ENCODE measurements at places on chromosomes 2 and 18.

DNA sequence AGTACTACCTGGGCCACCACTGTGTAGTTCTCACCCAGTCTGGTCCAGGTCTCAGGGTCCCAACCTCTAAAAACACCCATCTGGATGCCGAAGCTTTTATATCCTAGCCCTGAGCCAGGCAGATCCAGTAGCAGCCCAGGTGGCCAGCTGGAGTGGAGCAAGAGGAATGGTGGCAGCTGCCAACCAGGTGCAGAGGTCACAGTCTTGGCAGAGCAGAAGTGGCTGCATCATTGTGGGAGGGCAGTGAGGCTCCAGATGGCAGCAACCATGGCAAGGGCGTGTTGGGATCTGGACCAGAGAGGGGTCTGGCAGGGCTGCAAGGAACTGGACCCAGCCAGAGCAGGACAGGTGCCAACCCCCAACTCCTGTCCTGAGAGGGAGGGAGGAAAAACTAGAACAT is 72.2 kb upstream of the AGAP1 start:
- DNase-seq = peak; percentile 71

- no peak for DNase-seq
These were observed 28.8 kb downstream of the TUBB6 start for GRCh38 chr18:12336887-12337286.

DNA sequence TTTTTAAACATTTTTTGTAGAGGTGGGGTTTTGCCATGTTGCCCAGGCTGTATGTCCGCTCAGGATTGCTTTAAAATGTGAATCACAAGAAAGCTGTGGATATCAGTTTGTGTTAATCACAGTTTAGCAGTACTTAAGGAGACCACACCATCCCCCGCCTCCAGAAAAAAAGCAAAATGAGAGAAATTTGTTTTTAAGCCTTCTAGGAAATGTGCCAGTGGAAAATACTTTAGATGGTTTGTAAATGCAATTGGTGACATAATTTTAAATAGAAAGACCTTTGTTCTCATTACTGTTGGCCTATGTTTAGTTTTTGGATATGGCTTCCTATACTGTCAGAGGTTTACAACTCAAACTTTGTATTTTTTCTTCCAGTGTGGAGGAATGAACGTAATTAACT is 27.0 kb downstream of the GCA start:
- DNase-seq = no peak

DNA sequence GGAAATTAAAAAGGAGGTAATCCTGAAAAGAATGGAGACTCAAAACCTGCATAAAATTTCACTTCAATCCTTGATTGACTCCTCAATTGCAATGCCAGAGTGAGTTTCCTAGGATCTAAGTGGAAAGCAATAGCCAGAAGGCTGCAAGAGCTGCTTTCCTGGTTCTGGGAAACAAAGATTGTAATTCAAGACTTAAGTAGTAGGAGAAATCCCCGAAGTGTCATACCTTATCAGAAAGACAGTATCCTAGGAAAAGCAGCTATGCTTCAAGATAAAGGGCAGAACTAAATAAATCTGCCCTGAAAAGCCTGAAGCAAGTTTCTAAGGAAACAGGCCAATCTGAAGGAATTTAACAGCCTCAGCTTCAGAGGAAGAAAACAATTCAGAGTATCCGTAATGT is 390.2 kb downstream of the DSC3 start:
- no peak for DNase-seq

GRCh38 chr2:197883354-197884032 is 79.1 kb downstream of the PLCL1 start:
- no peak for DNase-seq

DNA sequence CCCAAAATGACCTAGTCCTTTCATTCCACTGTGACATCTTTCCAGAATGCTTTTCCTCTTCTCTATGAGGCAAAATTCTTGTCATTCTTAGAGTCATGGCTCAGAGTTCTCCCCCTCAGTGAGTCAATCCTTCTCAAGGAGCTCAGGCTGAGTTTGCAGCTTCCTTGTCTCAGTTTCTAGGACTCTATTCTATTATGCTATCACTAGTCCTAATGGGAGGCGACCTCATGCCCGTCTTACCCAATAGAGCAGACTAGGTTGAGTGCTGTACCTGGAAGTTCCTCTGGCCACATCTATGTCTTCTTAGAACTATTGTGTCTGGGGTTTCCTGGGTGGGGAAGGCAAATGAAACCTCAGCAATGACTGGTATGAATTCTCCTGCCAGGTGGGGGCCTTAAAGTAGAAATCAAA is 51.5 kb downstream of the HAUS1 start:
- no peak for DNase-seq
